ENCODE measurements at places on chromosomes 1 and 21.

- no peak for DNase-seq
These were observed 91.7 kb downstream of the UBE2U start for GRCh38 chr1:64295136-64295535.

- DNase-seq = peak; percentile 63
These were observed at the start of gene NPL for GRCh38 chr1:182789138-182790076. Gene NPL, plus strand, starts transcription at chr1:182789773. Its CDS starts 4,599 bp downstream, at chr1:182794372.

GRCh38 chr1:203267347-203267846, 37.9 kb upstream of the BTG2 start:
- peak; percentile 96 for DNase-seq

DNA sequence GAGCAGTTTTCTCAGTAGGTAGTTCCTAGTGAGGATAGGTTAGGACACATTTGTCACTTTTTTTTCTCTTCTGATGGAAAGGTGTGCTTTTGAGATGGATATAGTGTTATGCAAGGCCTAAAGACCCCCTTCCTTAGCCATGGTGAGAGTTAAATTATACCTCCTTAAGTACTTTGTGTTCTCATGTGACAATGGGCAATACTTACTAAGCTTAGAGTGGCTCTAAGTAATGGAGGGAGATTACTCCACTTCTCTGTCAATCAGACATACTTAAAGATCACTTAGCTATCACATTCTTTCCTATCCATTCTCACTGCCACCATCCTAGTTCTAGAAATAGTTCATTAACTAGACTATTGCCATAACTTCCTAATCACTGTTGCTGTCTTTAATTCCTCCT, 265.6 kb downstream of the PBX1 start:
- DNase-seq = no peak

- DNase-seq = no peak
These were observed 438 bp downstream of the MRPS6 start for GRCh38 chr21:34073749-34074282.

DNA sequence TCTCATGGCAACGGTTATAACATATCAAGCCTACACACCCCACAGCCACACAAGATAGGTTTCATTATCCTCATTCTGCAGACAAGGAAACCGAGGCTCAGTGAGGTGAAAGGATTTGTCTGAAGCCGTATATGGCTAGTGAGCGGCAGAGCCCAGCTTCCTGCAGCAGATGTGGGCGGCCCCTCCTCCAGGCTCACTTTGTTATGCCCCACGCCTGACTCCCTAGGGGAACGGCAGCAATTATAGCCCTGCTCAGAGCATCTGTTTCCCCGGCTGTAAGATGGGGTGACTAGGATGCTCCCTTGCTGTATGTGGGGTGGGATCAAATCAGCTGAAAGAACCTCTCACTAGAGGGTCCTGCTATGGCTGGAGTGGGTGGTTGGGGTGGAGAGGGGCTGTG, 22.1 kb downstream of the GRHL3 start:
- DNase-seq = no peak

- DNase-seq = no peak
These were observed 61.6 kb downstream of the MAP3K21 start for GRCh38 chr1:233389169-233389568.

- DNase-seq = no peak
These were observed 478.1 kb downstream of the TTLL7 start for GRCh38 chr1:83520797-83521196.

DNA sequence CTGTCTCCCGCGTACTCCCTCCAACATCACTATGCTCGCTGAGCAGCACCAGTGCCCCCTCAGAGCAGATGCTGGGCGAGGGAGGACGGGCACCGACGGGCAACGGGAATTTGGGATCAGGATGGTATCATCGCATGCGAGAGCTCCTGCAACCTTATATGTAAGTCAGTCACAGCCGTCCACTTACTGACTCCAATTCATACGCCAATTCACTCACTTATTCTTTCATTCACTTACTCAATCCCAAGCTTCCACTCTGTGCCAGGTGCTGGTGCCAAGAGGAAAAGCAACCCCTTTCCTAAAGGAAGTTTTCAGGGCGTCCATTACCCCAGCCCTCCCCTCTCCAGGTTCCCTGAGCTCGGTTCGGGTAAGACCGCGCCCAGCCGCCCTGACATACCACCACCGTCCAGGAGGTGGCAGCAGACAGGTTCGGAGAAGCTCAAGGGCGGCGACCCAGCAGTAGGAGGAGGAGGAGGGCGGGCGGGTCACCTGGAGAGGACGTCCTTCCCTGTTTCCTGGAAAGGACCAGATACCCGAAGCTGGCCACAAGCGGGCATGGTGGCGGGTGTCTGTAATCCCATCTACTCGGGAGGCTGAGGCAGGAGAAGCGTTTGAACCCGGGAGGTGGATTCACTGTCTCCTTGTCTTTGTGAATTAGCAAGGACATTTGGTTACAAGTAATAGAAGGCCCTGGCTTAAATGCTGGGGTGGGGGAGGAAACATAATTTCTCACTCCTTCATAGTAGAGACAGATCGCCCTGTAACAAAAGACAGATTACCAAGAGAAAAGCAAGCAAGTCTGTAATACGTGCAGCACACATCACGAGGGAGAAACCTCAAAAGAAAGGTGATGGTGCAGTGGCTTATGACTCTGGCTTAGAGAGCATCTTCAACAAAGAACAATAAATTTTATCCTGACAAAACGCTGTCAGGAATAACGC, 7.6 kb upstream of the IL22RA1 start:
- peak; percentile 93 for DNase-seq

GRCh38 chr1:61337441-61337951, 255.1 kb downstream of the NFIA start:
- DNase-seq = no peak

GRCh38 chr1:114108751-114109255, 44.9 kb downstream of the SYT6 start:
- DNase-seq = no peak

- no peak for DNase-seq
These were observed 19.0 kb upstream of the MFN2 start for GRCh38 chr1:11961230-11961629.

GRCh38 chr1:212628813-212629415, 20.4 kb downstream of the ATF3 start:
- no peak for DNase-seq

GRCh38 chr1:166905900-166906299, 29.8 kb upstream of the TADA1 start:
- no peak for DNase-seq

DNA sequence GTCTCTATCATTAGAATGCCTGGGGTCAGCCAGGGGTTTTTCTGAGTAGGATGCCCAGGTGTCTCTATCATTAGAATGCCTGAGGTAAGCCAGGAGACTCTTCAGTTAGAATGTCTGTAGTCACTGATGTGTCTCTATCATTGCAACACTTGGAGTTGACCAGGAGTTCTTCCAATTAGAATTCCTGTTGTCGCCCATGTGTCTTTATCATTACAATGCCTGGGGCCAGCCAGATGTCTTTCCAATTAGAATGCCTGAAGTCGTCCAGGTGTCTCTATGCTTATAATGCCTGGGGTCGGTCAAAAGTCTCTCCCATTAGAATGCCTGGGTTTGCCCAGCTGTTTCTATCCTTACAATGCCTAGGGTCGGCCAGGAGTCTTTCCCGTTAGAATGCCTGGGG, 55.8 kb downstream of the RNF187 start:
- DNase-seq = no peak

GRCh38 chr1:38266197-38266520, 219.6 kb upstream of the POU3F1 start:
- DNase-seq = no peak

GRCh38 chr1:168091720-168092550, 44.8 kb downstream of the GPR161 start:
- no peak for DNase-seq

DNA sequence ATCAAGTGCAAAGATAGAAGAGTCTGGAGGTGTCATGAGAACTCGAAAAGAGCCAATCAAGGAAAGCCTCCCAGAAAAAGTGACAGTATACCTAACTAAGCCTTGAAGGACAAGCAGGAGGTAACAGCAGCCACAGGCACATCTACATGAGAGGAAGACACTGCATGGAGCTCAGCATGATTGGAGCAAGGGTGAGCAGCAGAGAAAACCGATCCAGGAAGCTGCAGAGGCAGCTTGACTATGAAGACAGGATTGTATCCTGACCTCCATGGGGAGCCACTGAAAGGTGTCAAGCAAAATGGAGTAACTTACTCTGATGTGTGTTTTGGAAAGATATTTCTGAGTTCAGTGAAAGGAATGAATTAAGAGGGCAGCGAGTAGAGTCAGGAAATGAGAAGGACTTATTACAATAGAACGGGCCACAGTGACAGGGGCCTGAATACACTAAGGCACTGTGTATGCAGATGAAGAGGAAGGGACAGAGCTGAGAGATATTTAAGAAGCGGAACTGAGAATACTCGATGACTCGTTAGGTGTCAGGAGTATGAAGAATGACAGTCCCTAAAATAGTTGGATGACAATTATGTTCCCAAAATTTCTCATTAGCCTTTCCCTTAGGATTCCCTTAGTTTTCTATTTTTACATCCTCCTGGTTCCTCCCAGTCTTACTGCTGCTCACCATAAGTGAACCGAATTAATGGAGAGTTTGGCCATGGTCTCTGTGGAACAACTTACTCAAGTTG, 139.3 kb upstream of the NFIA start:
- no peak for DNase-seq

GRCh38 chr1:91487469-91487868, 13.2 kb upstream of the CDC7 start:
- no peak for DNase-seq

DNA sequence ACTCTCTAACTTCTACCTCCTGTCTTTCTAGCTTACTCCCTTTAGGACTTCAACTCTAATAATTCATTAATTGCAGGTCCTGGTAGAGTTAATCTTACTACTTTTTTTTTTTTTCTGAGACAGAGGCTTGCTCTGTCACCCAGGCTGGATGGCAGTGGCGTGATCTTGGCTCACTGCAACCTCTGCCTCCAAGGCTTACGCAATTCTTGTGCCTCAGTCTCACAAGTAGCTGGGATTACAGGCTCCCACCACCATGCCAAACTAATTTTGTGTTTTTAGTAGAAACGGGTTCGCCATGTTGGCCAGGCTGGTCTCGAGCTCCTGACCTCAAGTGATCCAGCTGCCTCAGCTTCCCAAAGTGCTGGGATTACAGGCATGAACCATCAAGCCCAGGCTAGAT, 15.7 kb downstream of the BTBD8 start:
- DNase-seq = no peak

- no peak for DNase-seq
These were observed 13.7 kb upstream of the KRTAP19-5 start for GRCh38 chr21:30515681-30516080.

GRCh38 chr1:161945306-161946060, 78.2 kb downstream of the OLFML2B start:
- DNase-seq = no peak

GRCh38 chr1:37622131-37622530, 12.6 kb downstream of the RSPO1 start:
- no peak for DNase-seq

GRCh38 chr1:109623601-109624161, 4.0 kb downstream of the AMPD2 start:
- DNase-seq = no peak

Data from WERI-Rb-1 (cell line).